Activated effector memory CD4-positive, alpha-beta T cell treated with anti-CD3 and anti-CD28 coated beads, Interleukin-2, amount 50 U/mL, for 16 hours (primary cell): ENCODE measurements at places on chromosomes 5 and 9.
A peak's percentile ranks its signal among the peaks of the same experiment; 100 is the strongest.

GRCh38 chr5:176810081-176810597, at the start of gene UNC5A:
Gene UNC5A (plus strand): TSS chr5:176810559. CDS start chr5:176810751, 192 bp downstream.
- peak; percentile 80 for DNase-seq

GRCh38 chr5:125481506-125482465, 735.3 kb upstream of the ZNF608 start:
- no peak for DNase-seq

DNA sequence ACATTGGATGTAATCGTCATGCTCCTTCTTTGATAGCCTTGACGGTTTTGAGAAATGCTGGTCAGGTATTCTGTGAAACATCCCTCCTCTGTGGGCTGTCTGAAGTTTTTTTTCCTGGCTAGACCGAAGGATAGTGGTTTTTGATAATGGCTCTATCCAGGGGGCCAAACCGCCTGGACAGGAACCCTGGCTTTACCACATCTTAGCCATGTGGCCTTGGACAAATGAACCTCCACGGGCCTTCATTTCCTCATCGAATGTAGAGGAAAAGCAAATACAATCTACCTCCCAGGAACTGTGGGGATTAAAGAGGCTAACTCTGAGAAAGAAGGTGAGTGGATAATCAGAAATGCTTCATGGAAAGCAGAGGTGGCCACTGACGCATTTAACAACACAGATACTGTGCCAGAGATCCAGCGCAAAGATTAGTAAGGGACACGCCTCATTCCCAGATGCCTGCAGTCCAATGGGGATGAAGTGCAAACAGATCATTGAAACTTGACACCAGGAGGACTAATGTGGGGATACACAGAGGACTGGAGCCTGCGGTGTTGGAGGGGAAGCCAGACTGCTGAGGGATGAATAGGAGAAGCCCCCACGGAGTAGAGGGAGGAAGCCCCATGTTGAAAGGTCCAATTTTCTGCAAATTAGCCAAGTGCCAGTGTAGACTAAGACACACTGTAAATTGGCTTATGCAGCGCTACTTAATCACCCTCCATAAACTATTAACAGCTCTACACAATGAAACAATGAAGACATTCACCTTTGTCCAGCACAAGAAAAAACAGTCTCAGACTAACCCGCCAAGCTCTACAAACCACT, 41.6 kb downstream of the MYO10 start:
- no peak for DNase-seq

DNA sequence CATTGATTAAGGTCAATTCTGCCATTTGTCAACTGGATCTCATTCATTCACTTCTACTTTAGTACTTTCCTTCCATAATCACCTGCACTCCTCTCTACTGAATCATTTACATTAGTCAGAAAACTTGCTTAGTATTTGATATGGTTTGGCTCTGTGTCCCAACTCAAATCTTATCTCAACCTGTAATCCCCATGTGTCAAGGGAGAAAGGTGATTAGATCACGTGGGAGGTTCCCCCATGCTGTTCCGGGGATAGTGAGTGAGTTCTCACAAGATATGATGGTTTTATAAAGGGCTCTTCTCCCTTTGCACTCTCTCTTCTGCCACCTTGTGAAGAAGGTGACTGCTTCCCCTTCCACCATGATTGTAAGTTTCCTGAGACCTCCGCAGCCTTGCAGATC, 23.7 kb upstream of the UGCG start:
- no peak for DNase-seq

DNA sequence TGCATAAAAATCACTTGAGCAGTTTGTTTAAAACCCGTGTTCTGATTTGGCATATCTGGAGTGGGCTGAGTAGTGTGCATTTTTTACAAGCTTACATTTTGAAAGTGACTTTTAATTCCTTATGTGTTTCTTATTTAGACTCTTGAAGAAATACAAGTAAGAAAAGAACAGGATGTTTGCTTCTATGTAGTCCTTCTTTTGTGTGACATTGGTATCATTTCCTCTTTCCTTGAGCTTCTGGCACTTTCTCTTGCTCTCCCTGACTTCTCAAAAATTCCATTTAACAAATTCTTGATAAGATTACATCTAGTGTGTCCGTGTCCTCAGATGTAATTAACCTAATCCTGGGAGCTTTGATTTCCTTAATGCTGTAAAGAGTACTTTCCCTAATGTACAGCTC, 12.5 kb downstream of the GARNL3 start:
- DNase-seq = no peak

- no peak for DNase-seq
These were observed 12.7 kb downstream of the C9orf153 start for GRCh38 chr9:86246752-86247161.

GRCh38 chr5:81486711-81487110, 92.8 kb upstream of the ACOT12 start:
- DNase-seq = no peak

DNA sequence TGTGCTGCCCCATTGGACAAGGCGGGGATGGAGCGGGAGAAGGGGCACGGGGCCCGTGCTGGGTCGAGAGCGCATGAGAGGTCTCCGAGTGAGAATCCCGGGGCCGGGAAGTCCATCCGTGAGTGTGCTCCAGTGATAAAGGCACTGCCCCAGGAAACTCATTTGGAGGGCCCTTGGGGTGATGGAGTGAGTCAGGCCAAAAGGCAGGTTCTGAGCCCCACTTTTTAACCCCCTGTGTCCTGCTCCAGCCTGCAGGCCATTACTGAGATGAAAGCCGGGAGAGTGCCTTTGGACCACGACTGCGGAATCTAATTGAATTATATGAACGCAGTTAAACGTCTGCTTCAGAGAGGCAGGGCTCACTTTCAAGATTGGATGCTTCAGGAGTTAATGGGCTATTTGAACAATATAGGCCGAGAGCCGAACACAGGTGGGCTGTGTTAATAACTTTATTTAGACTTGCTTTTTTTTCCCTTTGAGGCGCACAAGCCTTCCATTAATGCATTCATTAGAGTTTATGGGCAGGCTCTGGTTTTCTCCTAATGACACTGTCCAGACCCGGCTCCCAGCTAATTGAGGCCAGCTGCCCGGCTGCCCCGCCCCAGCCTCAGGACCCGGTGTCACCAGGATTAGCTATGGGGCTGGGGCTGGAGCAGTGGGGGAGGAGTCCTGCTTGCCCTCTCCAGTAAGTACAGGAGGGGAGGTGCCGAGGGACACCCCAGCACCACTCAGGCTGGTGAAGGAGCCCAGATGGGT, 79.1 kb upstream of the LMX1B start:
- no peak for DNase-seq

DNA sequence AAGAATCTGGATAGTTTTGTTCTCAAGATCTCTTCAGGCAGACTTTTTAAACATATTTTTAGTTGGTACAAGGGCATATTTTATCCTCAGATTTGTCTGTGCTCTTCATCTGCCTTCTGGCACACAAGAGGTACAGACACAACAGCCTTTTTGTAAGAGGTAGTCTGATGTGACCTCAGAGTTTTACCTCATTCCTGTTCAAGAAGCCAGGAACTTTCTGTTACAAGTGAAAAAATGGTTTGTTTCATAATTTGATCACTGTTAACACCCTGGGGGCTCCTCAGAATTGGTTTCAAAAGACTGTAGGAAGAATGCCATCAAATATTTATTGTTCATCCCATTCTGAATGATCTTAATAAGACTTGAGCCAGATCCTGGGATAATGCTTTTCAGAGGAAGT, 136.7 kb downstream of the PRKACG start:
- no peak for DNase-seq

DNA sequence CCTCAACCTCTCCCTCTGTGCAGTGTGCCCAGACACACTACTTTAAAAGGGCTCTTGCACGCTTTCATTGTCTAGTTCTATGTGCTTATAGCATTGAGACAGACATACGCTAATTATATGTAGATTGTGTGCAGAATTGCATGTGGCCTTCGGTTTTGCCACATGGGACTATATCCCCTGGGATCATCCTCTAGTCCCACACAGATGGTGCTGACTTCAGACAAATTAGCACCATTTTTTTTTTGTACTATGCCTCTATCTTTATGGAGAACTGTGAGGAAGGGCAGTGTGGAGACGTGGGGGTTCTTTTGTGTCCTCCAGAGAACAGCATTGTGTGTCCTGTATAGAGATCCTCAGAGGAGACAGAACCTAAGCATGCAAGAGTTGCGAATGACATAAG, 29.3 kb downstream of the PAPPA start:
- DNase-seq = no peak

- no peak for DNase-seq
These were observed 62.7 kb upstream of the ZNF354A start for GRCh38 chr5:178793151-178793550.

- DNase-seq = no peak
These were observed 72.2 kb downstream of the ATG10 start for GRCh38 chr5:82044010-82044409.

DNA sequence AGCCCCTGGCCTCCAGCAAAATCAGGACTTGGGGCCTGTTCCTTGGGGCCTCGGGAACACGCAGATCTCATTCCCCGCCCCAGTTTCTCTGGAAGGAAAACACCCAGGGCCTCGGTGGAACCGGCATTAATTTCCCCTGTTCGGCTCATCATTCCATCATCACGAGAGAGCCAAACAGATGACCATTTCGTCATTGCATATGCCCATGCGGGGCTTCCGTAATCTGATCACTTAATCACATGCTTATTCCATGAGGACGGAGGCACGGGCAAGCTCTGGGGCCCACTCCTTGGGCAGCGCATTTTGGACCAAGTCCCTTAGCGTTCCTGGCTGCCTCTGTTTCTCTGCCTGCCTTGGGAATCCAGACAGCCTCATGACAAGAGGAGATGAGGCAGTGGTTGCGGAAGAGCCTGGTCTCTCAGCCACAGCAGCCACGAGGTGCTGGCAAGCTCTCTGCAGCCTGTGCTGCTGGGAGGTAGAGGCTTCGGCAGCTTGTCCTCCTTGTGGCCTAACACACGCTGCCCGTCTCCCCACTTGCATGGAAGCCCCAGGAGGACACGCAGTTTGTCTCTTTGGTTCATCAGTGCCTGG, 65.0 kb upstream of the IER5L start:
- DNase-seq = peak; percentile 43

DNA sequence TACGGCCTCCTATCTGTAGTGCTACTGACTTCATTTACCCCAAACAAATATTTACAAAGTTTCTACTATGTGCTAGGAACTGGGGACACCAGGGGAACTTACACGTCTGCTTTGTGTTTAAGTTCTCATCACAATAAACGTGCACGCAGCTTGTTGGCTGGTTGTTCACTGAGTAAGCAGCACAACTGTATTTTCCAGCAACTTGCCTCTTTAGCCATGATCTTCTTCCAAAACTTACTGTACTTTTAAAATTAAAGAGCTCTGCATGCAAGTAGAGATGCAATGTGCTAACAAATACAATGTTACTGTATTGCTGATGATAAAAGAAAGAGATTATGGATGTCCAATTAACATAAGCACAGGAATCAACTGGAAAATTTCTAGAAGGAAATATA, 62.8 kb downstream of the RAPGEF1 start:
- DNase-seq = no peak

GRCh38 chr5:66617991-66618768, 22.0 kb downstream of the MAST4 start:
- no peak for DNase-seq

- no peak for DNase-seq
These were observed 112.2 kb upstream of the SMC2 start for GRCh38 chr9:103981912-103982311.

DNA sequence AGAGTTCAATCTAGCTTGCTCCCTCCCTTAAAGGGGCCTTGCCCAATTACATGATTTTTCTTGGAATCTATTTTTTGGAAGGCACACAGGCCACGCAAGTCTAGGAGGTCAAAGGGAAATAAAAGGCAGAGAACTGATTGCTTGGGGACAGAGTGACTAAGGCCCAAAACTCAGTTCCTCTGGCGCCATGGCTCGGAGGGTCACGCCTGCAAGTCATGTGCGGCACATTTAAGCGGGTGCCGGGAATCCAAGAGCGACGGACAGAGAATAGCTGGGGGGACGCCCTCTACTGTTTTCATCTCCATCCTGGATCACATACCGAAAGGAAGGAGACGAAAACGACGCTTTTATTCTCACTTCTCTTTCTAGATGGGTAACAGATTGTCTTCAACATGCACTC, 78.6 kb downstream of the FREM1 start:
- DNase-seq = no peak

DNA sequence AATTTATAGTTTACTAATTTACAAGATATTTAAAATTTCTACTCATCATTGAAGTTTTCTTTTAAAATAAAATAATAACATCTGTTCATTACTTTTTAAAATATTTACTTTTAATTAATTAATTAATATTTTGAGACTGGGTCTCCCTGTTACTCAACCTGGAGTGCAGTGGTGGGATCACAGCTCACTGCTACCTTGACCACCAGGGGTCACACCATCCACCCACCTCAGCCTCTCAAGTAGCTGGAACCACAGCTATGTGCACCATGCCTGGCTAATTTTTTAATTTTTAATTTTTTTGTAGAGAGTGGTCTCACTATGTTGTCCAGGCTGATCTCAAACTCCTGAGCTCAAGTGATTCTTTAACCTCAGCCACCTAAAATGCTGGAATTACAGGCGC, 1013.6 kb downstream of the CDH9 start:
- no peak for DNase-seq

- no peak for DNase-seq
These were observed 113.4 kb downstream of the PAPPA start for GRCh38 chr9:116267021-116267420.

DNA sequence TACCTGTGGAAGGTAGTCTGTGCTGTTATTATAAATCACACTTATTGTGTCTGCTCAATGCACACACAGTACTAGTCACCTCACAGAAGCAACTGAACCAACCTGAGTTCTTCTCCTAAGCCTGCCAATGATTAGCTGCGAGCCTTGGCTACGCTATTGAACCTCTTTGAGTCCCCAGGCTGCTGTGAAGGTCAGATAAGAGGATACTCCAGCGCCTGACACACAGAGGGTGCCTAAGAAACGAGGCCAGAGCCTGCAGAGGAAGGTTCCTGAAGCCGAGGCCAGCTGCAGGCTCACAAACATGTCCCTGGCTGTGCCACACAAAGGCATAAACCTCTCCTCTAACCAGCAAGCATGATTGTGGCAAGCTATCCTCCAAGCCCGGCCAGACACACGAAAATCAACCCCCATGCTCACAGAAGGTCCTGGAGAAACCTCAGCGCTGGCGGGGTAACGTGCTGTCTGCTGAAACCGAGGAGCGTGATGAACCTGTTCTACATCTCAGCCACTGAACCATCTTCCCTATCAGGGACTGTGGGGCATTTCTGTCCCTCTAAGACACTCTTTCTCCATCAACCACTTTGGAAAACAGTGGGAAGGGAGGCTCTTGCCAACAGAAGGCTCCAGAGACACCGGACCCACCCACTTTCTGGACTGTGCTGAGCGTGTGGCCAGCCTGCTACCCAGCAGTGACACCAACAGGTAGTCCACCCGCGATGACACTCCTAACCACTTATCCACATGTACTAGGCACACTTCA, 53.2 kb upstream of the SLC25A51 start:
- no peak for DNase-seq
